ENCODE measurements at places on chromosomes 13 and 19. TPM values are rescaled to one million over a fixed set of nuclear protein-coding genes. Genes with fewer than 3 reads are reported as not detected.

GRCh38 chr19:5423567-5424125, 31.6 kb upstream of the ZNRF4 start:
- H3K27ac ChIP-seq = no peak overlapping the region
- H3K36me3 ChIP-seq = no peaks in the 10 kb centered on the region
- no peak overlapping the region for H3K4me3 ChIP-seq

GRCh38 chr13:51579676-51580075, 4.6 kb upstream of the WDFY2 start:
- H3K27ac ChIP-seq = no peak overlapping the region
- no peak overlapping the region for H3K4me3 ChIP-seq
- H3K36me3 ChIP-seq = no peaks in the 10 kb centered on the region
- H3K4me1 ChIP-seq = peaks cover 7% of the 10 kb centered on the region
- DNase-seq = no peak

DNA sequence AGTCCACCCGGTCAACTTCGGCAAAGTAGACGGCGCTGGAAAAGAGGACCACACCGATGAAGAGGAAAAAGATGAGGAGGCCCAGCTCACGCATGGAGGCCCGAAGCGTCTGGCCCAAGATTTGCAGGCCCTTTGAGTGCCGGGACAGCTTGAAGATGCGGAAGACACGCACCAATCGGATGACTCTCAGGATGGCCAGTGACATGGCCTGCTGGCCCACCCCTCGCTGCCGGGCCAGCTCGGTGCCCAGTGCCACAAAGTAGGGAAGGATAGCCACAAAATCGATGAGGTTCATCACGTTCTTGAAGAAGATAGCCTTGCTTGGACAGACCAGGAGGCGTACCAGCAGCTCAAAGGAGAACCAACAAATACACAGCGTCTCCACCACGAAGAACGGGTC, 2.1 kb downstream of the KCNA7 start:
- no peak overlapping the region for H3K4me3 ChIP-seq
- no peaks in the 10 kb centered on the region for H3K36me3 ChIP-seq
- DNase-seq = no peak
- H3K27me3 ChIP-seq = peaks cover 17% of the 10 kb centered on the region
- peaks cover 9% of the 10 kb centered on the region for H3K4me1 ChIP-seq

- H3K27me3 ChIP-seq = no peaks in the 10 kb centered on the region
- H3K27ac ChIP-seq = no peak overlapping the region
- DNase-seq = no peak
- H3K36me3 ChIP-seq = no peaks in the 10 kb centered on the region
- H3K4me3 ChIP-seq = no peak overlapping the region
Measured at GRCh38 chr13:76020421-76020955, 384.4 kb downstream of the LMO7 start.

- no peaks in the 10 kb centered on the region for H3K4me1 ChIP-seq
- H3K27me3 ChIP-seq = no peaks in the 10 kb centered on the region
- no peak for DNase-seq
- H3K27ac ChIP-seq = no peak overlapping the region
- peaks cover 26% of the 10 kb centered on the region for H3K36me3 ChIP-seq
Measured at GRCh38 chr13:95713651-95714050, 36.7 kb downstream of the DNAJC3 start.

GRCh38 chr13:43489233-43489632, 297.5 kb downstream of the ENOX1 start:
- H3K4me1 ChIP-seq = no peaks in the 10 kb centered on the region
- H3K4me3 ChIP-seq = no peak overlapping the region
- no peak for DNase-seq
- no peaks in the 10 kb centered on the region for H3K36me3 ChIP-seq
- no peaks in the 10 kb centered on the region for H3K27me3 ChIP-seq

Gene MRPS12
- total RNA-seq = 156 TPM
